NCI-H748 treated with DMSO at 0.1 percent for 48 hours (cell line): ENCODE measurements at places on chromosomes 16 and 17.

DNA sequence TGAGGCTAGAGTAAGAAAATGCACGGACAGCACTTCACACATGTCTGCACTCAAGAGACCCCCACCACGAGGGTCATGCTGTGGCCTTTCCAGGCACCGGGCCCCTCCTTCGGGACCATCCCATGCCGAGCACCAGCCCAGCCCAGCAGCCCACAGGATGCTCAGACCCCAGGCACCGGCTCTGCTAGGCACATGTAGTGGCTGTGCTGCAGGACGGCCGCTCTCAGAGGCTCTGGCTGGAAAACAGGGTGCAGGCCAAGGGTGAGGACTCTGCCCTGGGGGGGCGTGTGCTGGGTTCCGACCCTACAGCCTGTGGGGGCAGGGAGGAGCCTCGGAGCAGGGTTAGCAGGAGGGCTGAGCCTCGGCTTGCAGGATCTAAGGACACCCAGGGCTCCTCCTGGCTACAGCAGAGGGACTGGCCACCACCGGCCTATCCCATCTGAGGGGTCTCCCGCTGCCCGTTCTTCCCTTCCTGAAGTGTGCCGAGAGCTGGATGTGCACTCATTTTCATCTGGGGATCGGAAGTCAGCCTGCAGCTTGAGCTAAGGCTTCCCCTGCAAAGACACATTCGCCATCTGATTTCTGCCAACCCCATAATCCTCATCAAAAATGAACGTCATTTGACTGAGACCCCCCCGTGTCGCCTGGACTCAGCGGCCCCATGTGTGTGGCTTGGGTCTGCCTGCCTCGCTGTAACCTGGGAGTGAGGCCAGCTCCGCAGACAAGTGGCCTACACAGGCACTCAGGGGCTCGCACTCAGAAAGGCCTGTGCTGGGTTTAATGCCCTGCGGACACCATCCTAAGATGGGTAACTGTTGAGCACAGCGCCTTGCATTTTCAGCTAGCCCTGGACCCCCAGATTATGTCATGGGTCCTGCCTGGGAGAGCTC, 293.1 kb upstream of the FOXF1 start:
- no peak for DNase-seq

DNA sequence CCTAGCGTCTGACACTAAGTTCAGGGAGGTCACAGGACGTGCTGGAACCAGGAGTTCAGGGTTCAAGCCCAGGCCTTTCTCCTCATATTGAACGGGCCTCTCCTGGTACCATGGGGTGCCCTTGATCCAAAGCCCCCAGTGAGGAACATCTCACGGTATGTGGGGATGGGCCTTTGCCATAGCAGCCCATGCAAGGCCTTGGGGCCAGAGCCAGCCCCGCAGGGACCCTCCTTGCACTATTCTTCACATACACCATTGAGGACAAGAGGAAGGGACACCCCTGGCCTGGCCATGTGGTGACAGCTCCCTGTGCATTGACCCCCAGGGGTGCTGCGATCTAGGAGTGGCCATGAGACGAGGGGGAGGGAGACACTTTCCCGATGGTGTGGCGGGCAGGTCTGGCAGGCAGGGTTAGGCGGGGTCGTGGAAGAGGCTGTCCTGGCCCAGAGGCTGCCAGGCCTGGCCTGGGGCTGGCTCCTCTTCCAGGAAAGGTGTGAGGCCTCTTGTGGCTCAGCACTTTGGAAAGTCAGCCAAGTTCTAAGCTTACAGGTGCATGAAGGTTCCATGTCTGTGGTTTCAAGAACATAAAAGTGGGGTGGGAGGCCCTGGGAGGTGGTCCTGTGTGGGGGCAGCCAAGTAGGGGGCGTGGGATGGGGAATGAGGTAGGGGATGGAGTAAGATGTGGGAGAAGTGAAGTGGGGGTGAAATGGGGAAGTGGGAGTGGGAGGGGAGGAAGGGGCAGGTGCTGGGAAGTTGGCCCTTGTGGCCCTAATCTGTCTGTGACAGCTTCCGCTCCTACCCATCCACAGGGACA, 88.7 kb upstream of the CBX4 start:
- DNase-seq: no peak

GRCh38 chr16:75589306-75589705, 23.1 kb downstream of the GABARAPL2 start:
- no peak for DNase-seq

- DNase-seq: no peak
Measured at GRCh38 chr16:78321620-78322360, 222.3 kb downstream of the WWOX start.

DNA sequence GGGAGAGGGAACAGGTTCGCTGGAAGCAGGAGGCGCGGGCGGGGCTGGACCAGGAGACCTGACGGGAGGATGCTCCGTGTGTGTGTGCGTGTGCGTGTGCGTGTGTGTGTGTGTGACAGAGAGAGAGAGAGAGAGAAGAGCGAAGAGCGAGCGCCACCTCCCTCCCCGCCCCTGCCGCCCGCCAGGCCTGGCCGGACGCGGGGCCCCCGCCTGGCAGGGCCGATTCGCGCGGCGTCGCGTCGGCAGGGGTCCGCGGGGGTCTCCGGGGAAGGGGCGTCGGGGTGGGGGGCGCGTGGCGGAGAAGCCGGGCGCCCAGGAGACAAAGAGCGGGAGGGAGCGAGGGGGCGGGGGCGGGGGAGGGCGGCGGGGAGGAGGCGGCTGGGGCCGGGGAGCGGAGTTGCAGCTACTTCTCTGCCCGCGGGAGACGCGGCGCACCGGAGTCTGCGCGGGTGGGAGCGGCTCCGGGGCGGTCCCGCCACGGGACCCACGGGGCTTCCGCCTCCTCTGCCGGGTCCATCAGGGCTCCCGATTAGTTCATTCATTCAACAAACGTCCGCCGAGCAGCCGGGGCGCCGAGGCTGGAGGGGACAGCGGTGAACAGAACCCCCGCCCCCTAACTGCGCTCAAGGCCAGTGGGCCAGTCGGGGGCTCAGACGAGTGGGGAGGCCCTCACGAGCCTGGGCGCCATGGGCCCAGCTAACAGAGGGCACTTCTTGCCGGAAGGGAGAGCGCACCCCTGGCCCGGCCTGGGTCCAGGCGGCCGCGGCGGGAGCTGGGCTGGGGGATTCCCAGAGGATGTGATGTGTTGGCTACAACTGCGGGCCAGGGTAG, at the start of gene SAMD14:
TSS of gene SAMD14 (minus strand) at position 433 of the 831 bp plus-strand sequence. CDS start 5,201 bp downstream, outside the sequence.
- DNase-seq: no peak

GRCh38 chr17:75250009-75250471, 11.4 kb downstream of the GGA3 start:
- no peak for DNase-seq

DNA sequence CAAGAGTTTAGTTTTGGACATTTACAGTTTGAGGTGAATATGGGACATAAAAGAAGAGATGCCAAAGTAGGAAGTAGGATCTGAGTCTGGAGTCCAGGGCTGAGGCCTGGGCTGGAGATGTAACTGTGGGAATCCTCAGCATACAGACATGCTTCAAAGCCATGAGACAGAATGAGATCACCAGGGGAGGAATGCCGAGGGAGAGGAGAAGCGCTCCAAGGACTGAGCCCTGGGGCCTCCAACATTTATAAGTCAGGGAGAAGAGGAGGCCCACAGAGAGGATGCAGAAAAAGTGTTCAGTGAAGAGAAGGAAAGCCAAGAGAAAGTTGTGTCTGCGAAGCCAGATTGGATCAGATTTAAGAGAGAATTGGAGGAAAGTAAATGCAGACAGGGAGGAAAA, 277.5 kb upstream of the MYOCD start:
- no peak for DNase-seq

- DNase-seq: no peak
Measured at GRCh38 chr16:8798535-8799157, 1.0 kb downstream of the PMM2 start.
